Skin of body (tissue), 3 donors: ENCODE measurements at places on chromosomes 13 and 19. TPM values are rescaled to one million over a fixed set of nuclear protein-coding genes. Genes with fewer than 3 reads are reported as not detected.

GRCh38 chr13:76307142-76307541, 579.1 kb downstream of the KCTD12 start:
- DNase-seq: no peak

- no peak for DNase-seq
These were observed 145.1 kb upstream of the ZNF536 start for GRCh38 chr19:30227012-30227621.

DNA sequence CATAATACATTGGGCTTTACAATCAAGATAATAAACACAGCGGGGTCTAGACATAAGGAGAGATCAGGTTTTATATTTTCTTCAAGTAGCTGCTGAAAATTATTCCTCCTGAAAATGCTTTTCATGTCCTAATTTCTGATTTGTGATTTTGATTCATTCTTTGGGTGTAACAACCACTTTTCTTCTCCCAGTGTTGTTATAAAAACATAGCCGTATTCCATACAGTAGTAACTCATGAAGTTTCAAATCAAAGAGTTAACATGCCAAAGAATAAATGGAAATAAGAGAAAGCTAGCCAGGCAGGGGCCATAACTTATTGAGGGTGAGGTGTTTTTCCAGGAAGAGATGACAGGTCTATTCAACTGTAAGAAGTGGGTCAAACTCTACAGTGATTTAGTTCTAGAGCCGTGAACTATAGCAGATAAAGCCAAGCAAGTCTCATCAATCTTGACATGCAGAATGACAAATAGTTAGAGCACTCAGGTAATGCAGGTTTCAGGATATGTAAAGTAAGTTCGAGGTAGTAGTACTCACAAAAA, 934.4 kb upstream of the SLITRK1 start:
- no peak for DNase-seq

The GNG7 gene
- 2.4 TPM for total RNA-seq

The SPACA4 gene
- total RNA-seq: 0.20 TPM

The ZNF85 gene
- total RNA-seq: 14.7 TPM
